ENCODE measurements at places on chromosomes 12 and 14.
A peak's percentile ranks its signal among the peaks of the same experiment; 100 is the strongest.

DNA sequence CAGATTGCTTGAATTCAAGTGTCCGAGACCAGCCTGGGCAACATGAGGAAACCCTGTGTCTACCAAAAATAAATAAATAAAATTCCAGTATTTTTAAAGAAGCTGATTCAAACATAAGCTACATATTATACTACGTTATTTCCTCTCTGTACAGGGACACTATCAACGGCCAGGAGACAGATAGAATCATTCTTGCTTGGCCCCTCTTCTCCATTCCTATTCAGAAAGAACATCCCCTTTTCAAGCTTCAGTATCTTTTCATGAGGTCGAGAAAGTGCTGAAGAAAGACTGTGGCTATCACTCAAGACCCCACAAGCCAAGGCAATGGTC lies 314 bp upstream of the DHRS7 start:
- no peak for DNase-seq

GRCh38 chr12:28316049-28316448 lies 125.8 kb downstream of the CCDC91 start:
- no peak for DNase-seq

DNA sequence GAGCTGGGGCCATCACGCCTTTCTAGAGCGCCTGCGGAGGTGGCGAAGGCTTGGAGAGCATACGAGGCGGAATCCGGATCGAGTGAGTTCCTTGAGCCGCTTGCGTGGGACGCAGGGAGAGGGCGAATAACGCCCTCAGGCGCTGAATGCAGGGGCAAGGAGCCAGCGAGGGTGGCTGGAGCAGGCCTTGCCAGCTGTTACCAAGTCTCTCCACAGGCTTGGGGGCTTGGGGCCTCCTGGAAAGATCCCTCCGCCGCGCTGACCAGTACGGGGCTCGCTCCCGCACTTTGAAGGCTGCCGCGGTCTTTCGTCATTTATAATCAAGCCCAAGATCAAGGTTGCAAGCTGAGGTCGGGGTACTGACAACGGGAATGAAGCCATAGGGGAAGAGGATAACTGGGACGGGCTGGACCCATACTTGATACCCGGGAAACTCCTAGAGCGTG lies 1.2 kb downstream of the FLRT2 start:
- DNase-seq, result no peak

- no peak for DNase-seq
Measured at GRCh38 chr14:71508901-71509300, 423.3 kb upstream of the RGS6 start.

- no peak for DNase-seq
Measured at GRCh38 chr12:88413646-88414045, 166.6 kb downstream of the KITLG start.

DNA sequence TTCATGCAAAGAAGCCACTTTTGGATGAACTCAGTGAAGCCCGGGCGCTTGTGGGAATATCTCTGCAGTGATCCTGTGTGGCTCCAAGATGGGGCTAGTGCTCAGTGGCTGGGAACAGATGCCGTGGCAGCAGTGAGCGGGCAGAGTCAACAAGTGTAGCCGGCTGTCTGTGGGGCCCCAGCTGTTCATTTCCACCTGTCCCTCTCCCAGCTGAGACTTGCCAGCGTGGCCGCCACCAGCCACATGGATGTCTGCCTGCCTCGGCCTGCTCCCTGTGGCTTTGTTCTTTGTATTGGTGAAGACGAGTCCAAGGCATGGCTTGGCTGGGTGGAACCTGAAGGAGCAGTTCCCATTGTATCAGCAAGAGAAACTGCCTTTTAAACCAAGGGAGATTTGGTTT lies 77.3 kb downstream of the NOS1 start:
- no peak for DNase-seq

- DNase-seq, result no peak
Measured at GRCh38 chr12:5027046-5027821, 16.4 kb upstream of the KCNA5 start.

GRCh38 chr14:22549324-22549962 lies 39.6 kb downstream of the DAD1 start:
- no peak for DNase-seq

- no peak for DNase-seq
Measured at GRCh38 chr12:125853670-125854069, 788.4 kb downstream of the AACS start.

DNA sequence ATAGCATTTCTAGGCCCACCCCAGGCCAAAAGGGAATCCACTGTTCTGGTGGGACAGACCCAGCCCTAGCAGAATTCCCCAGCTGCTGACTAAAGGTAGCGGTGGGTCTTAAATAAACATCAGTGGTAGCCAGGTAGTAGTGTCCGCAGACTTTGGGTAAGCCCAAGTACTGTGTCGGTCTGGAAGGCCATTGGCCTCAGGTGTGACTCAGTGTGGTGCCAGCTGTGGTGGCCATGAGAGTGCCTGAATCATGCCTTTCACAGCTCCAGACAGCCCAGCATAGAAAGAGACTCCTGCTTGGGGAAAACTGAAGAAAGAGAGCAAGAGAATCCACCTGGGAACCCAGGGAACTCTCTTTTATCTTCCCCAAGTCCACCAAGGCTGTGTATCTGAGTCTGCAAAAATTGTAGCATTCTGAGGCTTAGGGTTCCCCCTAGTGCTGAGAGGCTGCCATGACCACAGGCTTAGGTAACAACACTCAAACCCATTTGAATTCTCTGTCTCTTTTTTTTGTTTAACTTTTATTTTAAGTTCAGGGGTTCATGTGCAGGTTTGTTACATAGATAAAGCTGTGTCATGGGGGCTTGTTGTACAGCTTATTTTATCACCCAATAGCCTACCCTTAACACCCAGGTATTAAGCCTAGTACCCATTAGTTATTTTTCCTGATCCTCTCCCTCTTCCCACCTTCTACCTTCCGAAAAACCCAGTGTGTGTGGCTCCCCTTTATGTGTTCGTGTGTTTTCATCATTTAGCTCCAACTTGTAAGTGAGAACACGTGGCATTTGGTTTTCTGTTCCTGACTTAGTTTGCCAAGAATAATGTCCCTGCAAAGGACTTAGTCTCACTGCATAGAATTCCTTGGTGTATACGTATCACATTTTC lies 16.7 kb upstream of the CD163L1 start:
- DNase-seq, result peak; percentile 28
